ENCODE measurements at places on chromosomes 6 and 20.

DNA sequence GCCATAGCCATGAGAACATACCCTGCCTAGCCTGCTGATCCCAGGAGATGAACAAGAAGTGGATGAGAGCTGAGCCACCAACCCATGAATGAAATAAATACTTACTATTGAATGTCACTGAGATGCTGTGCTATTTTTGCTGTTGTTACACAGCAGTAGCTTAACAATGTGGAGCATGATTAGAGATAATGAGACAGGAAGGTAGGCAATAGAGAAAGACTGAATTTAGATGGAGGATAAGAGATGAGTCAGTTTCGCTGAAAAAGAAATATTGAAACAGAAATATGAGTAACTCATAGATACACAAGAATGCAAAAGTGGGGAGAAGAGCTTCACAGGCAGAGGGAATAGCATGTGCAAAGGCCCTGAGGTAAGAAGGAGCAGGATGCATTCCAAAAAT, 94.9 kb upstream of the TOP1 start:
- DNase-seq, result no peak

GRCh38 chr6:44621846-44622245, 234.3 kb downstream of the CDC5L start:
- DNase-seq, result no peak

DNA sequence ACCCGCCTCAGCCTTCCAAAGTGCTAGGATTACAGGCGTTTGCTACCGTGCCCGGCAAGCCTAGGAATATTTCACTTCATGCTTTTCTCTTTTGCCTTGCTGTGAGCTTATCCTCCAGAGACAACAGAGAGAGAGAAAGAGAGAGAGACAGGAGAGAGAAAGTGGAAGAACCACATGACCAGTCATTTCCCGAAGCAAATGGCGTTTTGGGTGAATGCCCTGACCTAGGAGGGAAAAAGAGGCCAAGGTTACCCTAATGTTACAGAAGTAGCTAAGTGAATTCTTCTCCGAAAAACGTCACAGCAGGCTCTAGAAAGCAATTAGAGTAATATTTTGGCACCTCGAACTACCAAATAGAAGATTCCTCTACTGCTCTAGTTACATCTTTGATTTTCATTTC, 9.1 kb downstream of the SGK1 start:
- DNase-seq, result no peak

DNA sequence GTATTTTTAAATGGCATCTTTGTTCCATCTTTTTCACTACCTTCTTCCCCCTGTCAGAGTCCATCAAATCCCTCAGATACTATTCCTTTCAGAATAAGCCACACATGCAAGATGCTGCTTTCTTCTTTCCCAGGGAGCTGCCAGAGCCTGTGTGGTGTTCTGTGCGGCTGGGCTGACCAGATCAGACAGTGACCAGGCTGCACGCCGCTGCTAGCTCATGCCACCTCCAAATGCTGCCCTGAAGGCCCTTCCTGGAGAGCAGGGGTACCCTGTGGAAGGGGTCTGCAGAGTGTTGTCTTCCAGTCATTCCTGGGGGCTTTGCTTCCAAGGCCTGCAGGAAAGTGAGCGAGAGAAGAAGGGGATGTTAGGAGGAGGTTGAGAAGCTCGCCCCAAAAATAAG, 179.1 kb upstream of the SUPT3H start:
- no peak for DNase-seq

DNA sequence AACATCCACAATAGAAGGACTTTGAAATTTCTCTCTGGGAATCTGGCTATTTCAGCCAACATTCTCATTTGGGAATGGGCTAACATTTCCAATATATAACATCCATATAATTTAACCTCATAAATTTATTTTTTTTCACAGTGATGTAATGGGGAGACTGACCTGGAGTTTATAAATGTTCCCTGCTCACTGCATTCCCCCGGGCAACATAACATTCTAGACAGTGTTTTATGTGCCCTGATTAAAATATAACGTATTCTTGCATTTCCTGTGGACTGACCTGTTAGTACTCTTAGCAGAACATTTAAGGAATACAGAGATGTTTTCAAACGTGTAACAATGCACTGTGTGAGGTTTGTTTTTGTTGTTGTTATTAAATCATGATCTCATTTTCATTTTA, 20.9 kb downstream of the TSHZ2 start:
- DNase-seq, result no peak

All from BJ (cell line).